Activated CD4-positive, alpha-beta memory T cell treated with anti-CD3 and anti-CD28 coated beads for 36 hours (primary cell): ENCODE measurements at places on chromosomes 5 and 9. TPM values are rescaled to one million over a fixed set of nuclear protein-coding genes. Genes with fewer than 3 reads are reported as not detected.
A peak's percentile ranks its signal among the peaks of the same experiment; 100 is the strongest.

The IL13 gene
- total RNA-seq = 14.9 TPM

The SPINK6 gene
- total RNA-seq = not detected

The RASA1 gene
- total RNA-seq = 25.4 TPM

The DNAH5 gene
- not detected for total RNA-seq

The C5orf63 gene
- 9.4 TPM for total RNA-seq

The SAXO1 gene
- not detected for total RNA-seq

The ZNF366 gene
- total RNA-seq = not detected

The ANKRD20A1 gene
- total RNA-seq = 1.2 TPM

The RETREG1 gene
- total RNA-seq = 10.1 TPM

The OR1N2 gene
- not detected for total RNA-seq

The PCDHA13 gene
- total RNA-seq = not detected

The KCNV2 gene
- not detected for total RNA-seq

- no peak for DNase-seq
Observed at GRCh38 chr9:20409321-20410092, 212.8 kb downstream of the MLLT3 start.

- peak; percentile 76 for DNase-seq
Observed at GRCh38 chr5:95846554-95847260, 24.2 kb upstream of the GLRX start.

GRCh38 chr5:167953151-167953798 lies 338.2 kb upstream of the WWC1 start:
- DNase-seq = no peak

DNA sequence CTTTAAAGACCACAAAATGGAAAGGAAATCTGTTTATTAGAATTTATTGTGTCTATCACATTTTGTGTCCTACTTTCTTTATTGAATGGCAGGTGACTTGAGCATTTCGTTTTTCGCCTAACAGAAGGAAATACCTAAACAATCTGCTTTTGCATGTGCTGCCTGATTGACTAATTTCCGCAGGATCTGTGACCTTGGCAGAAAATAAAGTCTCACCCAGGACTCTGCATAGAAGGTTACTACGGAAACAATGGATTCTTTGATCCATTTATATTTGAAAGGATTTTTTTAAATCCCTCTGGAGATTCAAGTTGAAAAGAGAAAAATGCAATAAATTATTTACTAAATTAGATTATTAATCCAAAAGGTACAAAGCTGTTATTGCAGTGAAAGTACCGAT lies 61.0 kb upstream of the CAST start:
- DNase-seq = no peak

- no peak for DNase-seq
Observed at GRCh38 chr5:55601628-55602027, 66.9 kb upstream of the PLPP1 start.

GRCh38 chr5:148740966-148741742 lies 85.3 kb upstream of the ADRB2 start:
- DNase-seq = no peak

GRCh38 chr5:163385271-163385670 lies 52.1 kb upstream of the CCNG1 start:
- DNase-seq = no peak

GRCh38 chr9:133113163-133113948 lies 7.7 kb downstream of the RALGDS start:
- DNase-seq = peak; percentile 57

DNA sequence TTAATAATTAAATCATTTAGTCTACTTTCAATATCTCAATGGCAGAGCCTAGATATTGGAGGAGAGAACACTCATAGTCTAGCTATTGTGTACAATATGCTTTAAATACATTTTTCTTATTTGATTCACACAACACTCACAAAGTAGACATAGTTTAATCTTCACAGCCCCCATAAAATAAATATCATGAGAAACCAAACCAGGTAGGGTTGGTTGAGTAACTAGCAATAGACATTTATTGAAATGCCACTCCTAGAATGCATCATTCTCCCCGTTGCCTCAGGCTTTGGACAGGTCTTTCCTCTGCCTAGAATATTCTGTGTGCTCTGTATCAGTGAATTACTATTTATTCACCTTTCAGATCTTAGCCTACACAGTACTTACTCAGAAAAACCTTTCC lies 141.9 kb downstream of the CEMIP2 start:
- DNase-seq = no peak

DNA sequence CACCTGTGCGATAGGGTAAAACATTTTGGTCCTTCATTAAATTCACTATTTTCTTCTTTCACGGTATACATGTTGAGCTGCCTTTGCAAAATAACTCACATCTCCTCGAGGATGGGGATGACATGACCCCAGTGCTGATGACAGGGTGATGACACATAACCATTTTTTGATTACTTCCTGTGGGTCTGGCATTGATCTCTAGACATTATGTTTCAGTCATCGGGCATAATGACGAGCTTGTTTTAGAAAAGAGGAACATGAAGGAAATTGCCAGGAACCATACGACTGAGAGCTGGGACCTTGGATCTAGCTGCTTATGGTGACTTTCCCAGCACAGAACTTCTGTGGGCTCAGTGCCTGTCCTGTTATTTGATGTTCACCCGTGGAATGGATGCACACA lies 25.2 kb downstream of the COL5A1 start:
- no peak for DNase-seq

DNA sequence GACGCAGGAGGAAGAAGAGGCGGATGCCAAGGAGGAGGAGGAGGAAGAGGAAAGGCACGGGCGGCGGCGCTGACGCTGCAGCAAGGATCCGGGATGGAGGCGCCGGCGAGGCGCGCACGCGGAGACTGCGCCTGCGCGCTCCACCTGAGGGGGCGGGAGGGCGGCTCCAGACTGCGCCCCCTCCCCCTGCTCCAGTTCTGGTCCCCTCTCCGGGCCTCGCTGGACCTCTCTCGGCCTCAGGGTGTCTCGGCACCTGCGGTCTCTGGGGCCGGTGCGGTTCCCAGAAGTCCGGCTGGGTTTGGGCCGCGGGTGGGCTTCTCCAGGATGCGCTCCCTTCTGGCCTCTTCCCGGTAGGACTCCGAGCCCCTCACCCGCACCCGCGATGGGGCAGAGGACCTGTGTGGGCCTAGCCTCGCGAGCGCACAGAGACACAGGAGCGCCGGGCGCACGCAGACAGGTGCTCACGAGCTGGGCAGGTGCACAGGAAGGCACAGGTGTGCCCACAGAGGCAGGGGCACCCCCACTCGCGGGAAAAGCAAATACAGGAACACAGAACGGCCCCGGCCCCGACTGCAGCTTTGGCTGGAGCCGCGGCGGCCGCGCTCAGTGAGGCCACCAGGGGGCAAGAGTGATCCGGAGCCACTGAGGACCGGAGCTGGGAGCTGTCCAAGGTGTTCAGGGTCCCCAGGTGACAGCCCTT lies at the start of gene NPDC1:
Gene NPDC1 (minus strand): TSS at position 90 of the 700 bp plus-strand sequence. CDS start 188 bp downstream, outside the sequence.
- peak; percentile 90 for DNase-seq
